ENCODE measurements at places on chromosomes 3 and 15. TPM values are rescaled to one million over a fixed set of nuclear protein-coding genes. Genes with fewer than 3 reads are reported as not detected.

The MUSTN1 gene
- 6.2 TPM for total RNA-seq

The LSMEM2 gene
- total RNA-seq, result not detected

The MINAR1 gene
- total RNA-seq, result 2.1 TPM

The PLD1 gene
- 15.2 TPM for total RNA-seq

The A4GNT gene
- not detected for total RNA-seq

The CLDN11 gene
- total RNA-seq, result 13.8 TPM

The SAXO2 gene
- 2.0 TPM for total RNA-seq

The SLC9C1 gene
- total RNA-seq, result not detected

The MOBP gene
- total RNA-seq, result not detected

The TGM4 gene
- not detected for total RNA-seq

The SLC22A13 gene
- total RNA-seq, result 1.2 TPM

The CAND2 gene
- 9.6 TPM for total RNA-seq

The ADAMTS17 gene
- 0.39 TPM for total RNA-seq

The PODXL2 gene
- total RNA-seq, result 5.9 TPM

The P2RY1 gene
- 0.67 TPM for total RNA-seq

The CCDC13 gene
- total RNA-seq, result 0.30 TPM

The RBP2 gene
- not detected for total RNA-seq

The ACKR2 gene
- total RNA-seq, result 0.19 TPM

The MCTP2 gene
- 0.32 TPM for total RNA-seq

The FAIM gene
- total RNA-seq, result 8.5 TPM

The PLCL2 gene
- total RNA-seq, result 2.1 TPM

The ADAMTS9 gene
- total RNA-seq, result 1.5 TPM

The ACTRT3 gene
- 2.5 TPM for total RNA-seq

The NANOGP8 gene
- not detected for total RNA-seq

The ATP13A5 gene
- total RNA-seq, result not detected

The GHSR gene
- not detected for total RNA-seq

The PPP1R14D gene
- not detected for total RNA-seq

The ADAMTSL3 gene
- total RNA-seq, result not detected

The CISH gene
- total RNA-seq, result 1.7 TPM

The VIPR1 gene
- 9.2 TPM for total RNA-seq

The NR2C2 gene
- total RNA-seq, result 54.6 TPM

The ZNF860 gene
- total RNA-seq, result 0.55 TPM

The HRG gene
- not detected for total RNA-seq

The PLSCR5 gene
- not detected for total RNA-seq

The GPR62 gene
- not detected for total RNA-seq

The STRIT1 gene
- not detected for total RNA-seq

The ASB14 gene
- total RNA-seq, result not detected

The KIF9 gene
- 5.4 TPM for total RNA-seq

The SLC38A3 gene
- total RNA-seq, result 3.9 TPM

The FAM131A gene
- total RNA-seq, result 11.3 TPM

The PRRT3 gene
- total RNA-seq, result 7.9 TPM

The GALNT15 gene
- 0.56 TPM for total RNA-seq
